Stimulated activated CD8-positive, alpha-beta memory T cell treated with anti-CD3 and anti-CD28 coated beads, Interleukin-15, amount 100 ng/mL, for 4 hours (primary cell): ENCODE measurements at places on chromosomes 11 and 22.

DNA sequence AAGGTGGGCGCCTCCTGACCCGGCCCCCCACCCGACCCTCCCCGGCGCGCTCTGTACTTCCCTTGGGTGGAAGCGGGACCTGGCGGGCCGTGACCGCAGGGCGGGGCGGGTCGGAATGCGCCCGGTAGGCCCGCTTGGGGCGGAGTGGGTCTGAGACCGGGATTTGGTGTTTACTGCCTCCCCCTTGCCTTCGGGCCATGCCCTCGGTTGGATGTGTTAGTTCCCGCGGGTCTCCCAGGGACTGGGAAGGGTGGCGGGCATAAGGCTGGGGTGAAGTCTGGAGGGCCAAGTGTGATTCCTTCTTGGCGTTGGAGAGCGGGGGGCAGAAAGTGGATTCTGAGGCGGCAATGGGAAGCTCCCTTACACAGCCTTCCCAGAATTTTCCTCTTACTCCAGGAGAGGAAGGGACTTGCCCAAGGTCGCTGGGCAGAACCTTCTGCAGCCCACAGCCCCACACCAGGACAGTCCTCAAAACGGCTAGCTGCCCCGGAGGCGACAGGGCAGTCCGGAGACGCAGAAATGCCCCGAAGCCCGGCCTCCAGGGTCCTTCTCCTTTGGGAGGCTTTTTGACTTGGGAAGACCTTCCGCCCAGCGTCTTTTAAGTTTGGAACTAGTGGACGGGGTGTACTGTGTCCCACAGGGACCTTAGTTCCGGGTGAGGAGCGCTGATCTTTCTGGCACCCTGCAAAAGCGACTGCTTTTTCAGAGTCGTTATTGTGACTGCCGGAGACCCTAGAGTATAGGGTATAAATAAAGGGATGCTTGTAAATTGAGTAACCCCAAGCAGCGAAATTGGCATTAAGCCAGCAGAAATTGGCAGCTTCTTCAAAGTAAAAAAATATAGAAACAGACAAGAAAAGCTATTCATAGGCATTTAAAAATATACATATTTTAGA lies 647 bp downstream of the SWAP70 start:
- DNase-seq, result peak; percentile 6

GRCh38 chr11:87219266-87219665 lies 181.5 kb downstream of the TMEM135 start:
- no peak for DNase-seq

DNA sequence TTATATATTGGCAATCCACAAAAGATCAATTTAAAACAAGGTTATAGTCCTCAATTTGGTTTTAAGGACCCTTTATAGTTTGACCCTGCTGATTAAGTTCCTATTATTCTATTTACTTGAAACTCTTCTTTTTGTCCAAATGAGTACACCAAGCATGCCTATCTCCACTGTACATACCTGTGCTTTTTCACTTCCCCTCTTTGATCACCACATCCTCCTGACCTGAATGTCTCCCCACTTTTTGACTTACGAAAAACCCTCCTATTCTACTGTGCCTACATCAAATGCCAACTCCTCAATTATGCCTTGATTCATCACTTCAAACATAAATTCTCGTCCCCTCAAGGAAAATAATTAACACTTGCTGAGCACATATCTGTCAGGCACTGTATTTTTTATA lies 113.5 kb downstream of the SOX6 start:
- no peak for DNase-seq

GRCh38 chr11:6526411-6527135 lies 29.5 kb downstream of the DNHD1 start:
- no peak for DNase-seq

DNA sequence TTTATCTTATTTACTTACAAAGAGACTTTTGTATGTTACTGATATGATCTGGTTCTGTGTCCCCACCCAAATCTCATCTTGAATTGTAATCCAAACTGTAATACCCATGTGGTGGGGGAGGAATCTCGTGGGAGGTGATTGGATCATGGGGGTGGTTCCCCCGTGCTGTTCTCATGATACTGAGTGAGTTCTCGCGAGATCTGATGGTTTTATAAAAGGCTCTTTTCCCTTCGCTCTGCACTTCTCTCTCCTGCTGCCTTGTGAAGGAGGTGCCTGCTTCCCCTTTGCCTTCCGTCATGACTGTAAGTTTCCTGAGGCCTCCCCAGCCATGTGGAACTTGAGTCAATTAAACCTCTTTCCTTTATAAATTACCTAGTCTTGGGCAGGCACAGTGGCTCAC lies 42.4 kb upstream of the WNT7B start:
- DNase-seq, result no peak

- DNase-seq, result no peak
Observed at GRCh38 chr22:47739291-47740015, 977.0 kb downstream of the TBC1D22A start.

GRCh38 chr11:69444381-69445130 lies 36.9 kb upstream of the LINC01488 start:
- DNase-seq, result no peak

- DNase-seq, result no peak
Observed at GRCh38 chr11:134780486-134781147, 368.6 kb upstream of the B3GAT1 start.

DNA sequence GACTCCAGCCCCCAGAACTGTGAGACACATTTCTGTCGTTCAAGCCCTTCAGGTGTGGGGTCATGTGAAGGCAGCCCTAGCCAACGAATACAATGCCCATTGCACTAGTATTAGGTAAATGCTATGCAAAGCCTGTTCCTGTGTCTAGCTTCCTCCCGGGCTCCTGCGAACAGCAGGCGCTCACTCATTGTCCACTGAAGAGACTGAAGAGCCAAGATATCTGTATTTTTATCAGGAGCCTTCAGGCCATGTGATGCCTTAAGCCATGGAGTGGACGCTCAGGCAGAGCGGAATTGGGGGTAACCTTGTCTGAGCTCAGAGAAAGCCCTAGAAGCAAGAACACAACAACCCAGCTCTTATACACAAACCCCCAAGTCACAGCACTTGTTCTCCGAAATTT lies 4.2 kb upstream of the TMPRSS6 start:
- no peak for DNase-seq

- DNase-seq, result no peak
Observed at GRCh38 chr22:24284747-24285203, 14.1 kb downstream of the SPECC1L start.

GRCh38 chr22:28931844-28932567 lies 48.6 kb downstream of the ZNRF3 start:
- no peak for DNase-seq

DNA sequence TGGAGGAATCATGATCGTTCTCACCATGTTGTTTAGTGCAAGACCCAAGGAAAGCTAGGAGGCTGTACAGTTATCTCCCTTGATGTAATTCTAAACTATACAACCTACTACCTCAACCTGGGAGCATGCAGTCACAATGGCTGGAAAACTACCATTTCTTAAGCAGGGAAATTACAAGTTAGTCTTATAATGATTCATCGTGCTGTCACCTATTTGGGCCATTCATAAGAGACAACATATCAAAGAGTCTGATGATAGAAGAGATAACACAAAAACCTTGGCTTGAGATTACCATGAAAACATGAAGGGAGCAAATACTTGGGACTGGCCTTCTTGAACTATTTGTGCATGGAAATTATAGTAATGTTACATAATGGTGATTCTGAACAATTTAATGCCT lies 30.5 kb upstream of the BLID start:
- no peak for DNase-seq

DNA sequence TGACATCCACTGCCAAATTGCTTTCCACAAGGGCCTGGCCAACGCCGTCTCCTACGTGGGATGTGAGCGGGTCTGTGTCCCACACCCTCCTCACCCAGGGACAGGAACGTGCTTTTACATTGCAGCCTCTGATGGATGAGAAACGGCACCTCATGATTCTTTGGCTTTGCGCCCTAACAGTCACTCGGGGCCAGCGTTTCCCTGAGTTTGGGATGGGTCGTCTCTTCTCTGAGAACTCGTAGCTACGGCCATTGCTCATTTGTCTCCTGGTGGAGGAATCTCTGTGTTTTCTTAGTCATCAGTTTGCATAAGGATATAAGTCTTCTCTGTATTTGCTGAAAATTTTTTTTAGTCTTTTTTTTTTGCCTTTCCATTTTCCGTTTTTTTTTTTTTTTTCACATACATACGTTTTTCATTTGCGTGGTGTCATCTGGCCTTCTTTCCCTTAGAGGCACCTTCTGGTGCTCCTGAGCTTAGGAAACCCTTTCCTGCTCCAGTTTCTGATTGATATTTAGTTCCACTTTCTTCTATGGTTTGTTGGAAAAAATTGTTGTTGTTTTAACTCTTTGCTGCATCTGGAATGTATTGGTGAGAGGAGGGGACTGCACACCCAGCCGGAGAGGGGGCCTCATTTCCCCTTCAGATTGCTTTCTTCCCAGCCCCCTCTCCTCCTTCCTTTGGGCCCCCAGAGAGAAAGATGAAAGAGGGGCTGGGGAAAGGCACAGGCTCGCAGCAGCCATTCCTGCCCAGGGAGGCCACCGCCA lies 12.0 kb downstream of the TNNT3 start:
- no peak for DNase-seq

- no peak for DNase-seq
Observed at GRCh38 chr22:19867617-19868016, 12.9 kb upstream of the GNB1L start.

GRCh38 chr22:38953091-38953490 lies 4.3 kb upstream of the APOBEC3A start:
- DNase-seq, result no peak

DNA sequence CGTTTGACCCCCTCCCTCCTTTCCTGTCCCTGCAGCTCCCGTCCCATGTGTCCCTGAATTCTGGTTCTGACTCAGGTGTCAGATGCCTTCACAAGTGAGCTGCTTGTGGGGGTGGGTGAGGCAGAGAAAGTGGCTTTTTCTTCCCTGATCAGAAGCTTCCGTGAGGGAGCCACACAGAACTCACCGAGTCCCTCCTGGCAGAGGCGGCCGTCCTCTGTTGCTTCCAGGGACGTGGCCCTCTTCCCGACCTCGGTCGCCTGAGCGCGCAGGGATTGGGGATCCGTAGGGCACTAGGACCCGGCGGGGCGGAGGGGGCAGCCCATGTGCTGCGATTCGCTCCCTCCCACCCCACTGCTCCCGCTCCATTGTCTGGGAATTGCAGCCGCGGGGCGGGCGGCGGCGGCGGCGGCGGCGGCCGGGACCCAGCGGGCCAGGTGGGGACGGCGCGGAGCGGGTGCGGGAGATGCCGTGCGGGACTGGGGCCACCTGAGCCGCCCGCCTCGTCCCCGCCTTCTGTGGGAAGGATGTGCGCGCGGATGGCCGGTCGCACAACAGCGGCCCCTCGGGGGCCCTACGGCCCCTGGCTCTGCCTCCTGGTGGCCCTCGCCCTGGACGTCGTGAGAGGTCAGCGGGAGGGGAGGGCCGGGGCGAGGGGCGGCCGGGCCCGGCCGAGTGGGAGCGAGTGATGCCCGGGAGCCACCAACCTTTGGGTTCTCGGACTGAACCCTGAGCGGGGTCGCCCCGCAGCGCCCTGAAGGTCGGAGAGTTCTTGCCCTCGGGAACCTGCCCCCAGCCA lies at the start of gene TMEM132A:
TSS of gene TMEM132A (plus strand) at position 351 of the 796 bp plus-strand sequence. CDS start at position 525, 174 bp downstream.
- no peak for DNase-seq

DNA sequence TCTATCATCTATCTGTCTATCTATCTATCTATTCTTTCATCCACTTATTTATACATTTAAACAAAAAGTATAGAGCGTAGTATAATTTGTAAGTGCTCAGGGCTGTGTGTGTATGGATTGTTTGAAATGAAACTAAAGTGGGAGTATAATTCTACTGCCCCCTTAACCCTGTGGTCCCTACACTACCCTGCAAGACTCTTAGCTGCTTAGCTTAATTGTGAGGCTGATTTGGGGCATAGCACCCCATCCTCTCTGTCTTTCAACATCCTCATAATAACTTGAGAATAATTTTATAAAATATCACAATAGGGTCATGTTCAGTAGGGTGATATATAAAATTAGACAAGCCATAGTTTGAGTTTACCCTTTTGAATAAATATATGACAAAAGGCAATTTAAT lies 11.6 kb downstream of the OR51B4 start:
- no peak for DNase-seq

- DNase-seq, result no peak
Observed at GRCh38 chr11:134270250-134270714, 5.9 kb upstream of the GLB1L3 start.

DNA sequence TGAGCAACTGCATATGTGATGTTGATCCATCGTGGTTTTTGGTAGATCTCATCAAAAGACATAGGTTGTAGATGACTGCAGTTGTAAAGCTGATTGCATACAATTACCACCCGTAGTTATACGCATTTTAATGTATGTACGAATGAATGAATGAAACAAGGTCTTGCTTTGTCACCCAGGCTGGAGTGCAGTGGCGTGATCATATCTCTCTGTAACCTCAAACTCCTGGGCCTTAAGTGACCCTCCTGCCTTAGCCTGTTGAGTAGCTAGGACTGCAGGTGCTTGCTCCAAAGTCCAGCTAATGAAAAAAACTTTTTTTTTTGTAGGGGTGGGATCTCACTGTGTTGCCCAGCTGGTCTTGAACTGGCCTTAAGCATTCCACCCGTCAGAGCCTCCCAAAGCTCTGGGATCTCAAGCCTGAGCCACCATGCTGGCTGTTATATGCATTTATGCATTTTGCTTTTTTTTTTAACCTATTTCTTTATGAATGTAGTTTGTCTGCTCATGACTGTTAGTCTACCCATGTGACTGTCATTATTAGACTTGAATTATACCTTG lies 53.5 kb downstream of the PPP6R3 start:
- no peak for DNase-seq

DNA sequence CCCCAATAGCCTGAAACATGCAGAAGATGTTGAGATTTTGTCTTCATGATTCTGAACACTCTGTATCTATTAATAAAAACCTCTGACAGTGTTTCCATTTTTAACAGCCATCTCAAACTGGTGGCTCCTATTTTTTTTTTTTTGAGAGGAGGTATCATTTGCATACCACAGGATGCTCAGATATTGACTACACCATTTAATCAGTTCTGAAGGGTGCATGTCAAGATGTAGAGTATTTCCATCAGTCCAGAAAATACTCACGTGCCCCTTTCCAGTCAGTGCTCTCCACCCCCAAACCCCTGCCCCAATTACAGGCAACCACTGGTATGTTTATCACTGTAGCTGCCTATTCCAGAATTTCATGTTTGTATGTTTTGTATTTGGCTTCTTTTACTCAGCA lies 85.3 kb upstream of the SORL1-AS1 start:
- no peak for DNase-seq

- DNase-seq, result peak; percentile 18
Observed at GRCh38 chr22:39496131-39496838, 5.8 kb upstream of the MIEF1 start.

DNA sequence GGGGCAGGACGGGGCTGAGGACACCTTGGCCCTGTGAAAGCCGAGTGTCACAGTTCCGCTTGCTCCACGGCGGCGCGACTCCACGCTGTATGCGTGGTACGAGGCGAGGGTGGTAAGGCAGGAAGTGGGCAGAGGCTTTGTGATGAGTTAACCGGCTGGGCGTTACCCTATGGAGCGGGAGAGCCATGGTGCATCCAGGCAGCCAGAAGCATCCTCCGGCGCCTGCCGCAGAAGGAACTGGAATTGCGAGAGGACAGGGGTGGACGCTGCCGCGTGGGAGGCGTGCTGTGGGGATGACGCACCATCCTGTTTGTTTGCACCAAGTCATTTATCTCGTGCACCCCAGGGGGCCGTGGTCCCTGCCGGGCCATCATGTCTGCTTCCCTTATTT lies 643.9 kb downstream of the BRD1 start:
- DNase-seq, result no peak

GRCh38 chr11:19933132-19933735 lies 220.6 kb downstream of the NAV2 start:
- DNase-seq, result no peak
